Hepatocyte (in vitro differentiated cells): ENCODE measurements at places on chromosomes 6 and 20.

GRCh38 chr20:62411479-62412193, 4.6 kb upstream of the CABLES2 start:
- no peaks in the 10 kb centered on the region for H3K27me3 ChIP-seq
- no peak overlapping the region for H3K4me3 ChIP-seq
- no peaks in the 10 kb centered on the region for H3K36me3 ChIP-seq
- DNase-seq: no peak

DNA sequence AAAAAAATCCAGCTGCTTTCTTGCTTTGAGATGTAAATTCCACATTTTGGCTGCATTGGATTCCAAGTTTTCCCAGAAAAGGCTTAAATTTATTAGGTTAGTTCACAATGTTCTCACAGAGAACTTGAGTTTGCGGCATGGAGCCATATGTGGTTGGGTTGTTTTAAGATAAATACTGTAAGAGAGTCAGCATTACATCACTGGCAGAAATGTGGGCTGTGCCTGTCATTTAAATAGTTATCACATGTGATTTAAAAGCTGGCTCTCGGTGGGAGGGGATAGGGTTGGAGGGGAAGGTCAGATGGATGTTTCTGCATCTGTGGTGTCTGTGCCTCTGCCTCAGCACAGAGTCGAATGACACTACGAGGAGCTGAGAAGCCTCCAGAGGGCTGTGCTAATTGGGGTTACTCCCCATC, 73.8 kb upstream of the SCP2D1 start:
- DNase-seq: peak; percentile 63
- no peaks in the 10 kb centered on the region for H3K36me3 ChIP-seq
- no peaks in the 10 kb centered on the region for H3K27me3 ChIP-seq
- peak overlapping the region; percentile 55 for H3K27ac ChIP-seq

- peak overlapping the region; percentile 29 for H3K27ac ChIP-seq
- H3K27me3 ChIP-seq: no peaks in the 10 kb centered on the region
- no peaks in the 10 kb centered on the region for H3K36me3 ChIP-seq
- H3K4me1 ChIP-seq: peaks cover 27% of the 10 kb centered on the region
Measured at GRCh38 chr6:41739041-41739440, 3.6 kb upstream of the TFEB start.

- H3K4me3 ChIP-seq: no peak overlapping the region
- no peak for DNase-seq
- no peaks in the 10 kb centered on the region for H3K36me3 ChIP-seq
- no peaks in the 10 kb centered on the region for H3K4me1 ChIP-seq
Measured at GRCh38 chr6:42091718-42092023, 41.3 kb downstream of the TAF8 start.

- no peak overlapping the region for H3K27ac ChIP-seq
- H3K27me3 ChIP-seq: no peaks in the 10 kb centered on the region
- H3K4me3 ChIP-seq: no peak overlapping the region
- no peaks in the 10 kb centered on the region for H3K36me3 ChIP-seq
- no peaks in the 10 kb centered on the region for H3K4me1 ChIP-seq
Measured at GRCh38 chr6:163301726-163302635, 112.5 kb upstream of the QKI start.

GRCh38 chr6:90350689-90351554, 54.3 kb upstream of the BACH2 start:
- H3K4me3 ChIP-seq: no peak overlapping the region
- H3K4me1 ChIP-seq: no peaks in the 10 kb centered on the region
- no peak overlapping the region for H3K27ac ChIP-seq
- DNase-seq: no peak

DNA sequence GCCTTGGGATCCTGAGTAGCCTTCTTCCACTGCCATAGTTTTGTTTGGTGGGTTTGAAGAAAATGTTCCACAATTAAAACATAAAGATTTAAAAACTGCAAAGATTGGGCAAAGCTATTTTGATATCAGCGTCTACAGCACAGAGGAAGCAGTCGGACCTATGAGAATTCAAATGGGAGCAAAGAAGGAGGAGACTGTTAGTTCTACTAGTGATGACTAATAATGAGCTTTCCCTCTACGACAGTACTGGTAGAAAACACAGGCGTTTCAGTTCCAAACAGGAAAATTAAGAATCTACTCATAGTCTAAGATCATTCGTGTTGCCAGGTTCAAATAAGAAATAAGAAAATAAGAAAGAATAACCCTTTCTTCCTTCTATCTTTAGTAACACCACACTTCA, 121.2 kb downstream of the INSM1 start:
- no peak overlapping the region for H3K4me3 ChIP-seq
- H3K4me1 ChIP-seq: no peaks in the 10 kb centered on the region
- H3K27me3 ChIP-seq: no peaks in the 10 kb centered on the region
- H3K36me3 ChIP-seq: no peaks in the 10 kb centered on the region
- DNase-seq: no peak

GRCh38 chr6:10626154-10626741, 68.2 kb downstream of the C6orf52 start:
- H3K4me1 ChIP-seq: no peaks in the 10 kb centered on the region
- H3K4me3 ChIP-seq: no peak overlapping the region
- H3K36me3 ChIP-seq: no peaks in the 10 kb centered on the region
- no peaks in the 10 kb centered on the region for H3K27me3 ChIP-seq
- peak; percentile 33 for DNase-seq

DNA sequence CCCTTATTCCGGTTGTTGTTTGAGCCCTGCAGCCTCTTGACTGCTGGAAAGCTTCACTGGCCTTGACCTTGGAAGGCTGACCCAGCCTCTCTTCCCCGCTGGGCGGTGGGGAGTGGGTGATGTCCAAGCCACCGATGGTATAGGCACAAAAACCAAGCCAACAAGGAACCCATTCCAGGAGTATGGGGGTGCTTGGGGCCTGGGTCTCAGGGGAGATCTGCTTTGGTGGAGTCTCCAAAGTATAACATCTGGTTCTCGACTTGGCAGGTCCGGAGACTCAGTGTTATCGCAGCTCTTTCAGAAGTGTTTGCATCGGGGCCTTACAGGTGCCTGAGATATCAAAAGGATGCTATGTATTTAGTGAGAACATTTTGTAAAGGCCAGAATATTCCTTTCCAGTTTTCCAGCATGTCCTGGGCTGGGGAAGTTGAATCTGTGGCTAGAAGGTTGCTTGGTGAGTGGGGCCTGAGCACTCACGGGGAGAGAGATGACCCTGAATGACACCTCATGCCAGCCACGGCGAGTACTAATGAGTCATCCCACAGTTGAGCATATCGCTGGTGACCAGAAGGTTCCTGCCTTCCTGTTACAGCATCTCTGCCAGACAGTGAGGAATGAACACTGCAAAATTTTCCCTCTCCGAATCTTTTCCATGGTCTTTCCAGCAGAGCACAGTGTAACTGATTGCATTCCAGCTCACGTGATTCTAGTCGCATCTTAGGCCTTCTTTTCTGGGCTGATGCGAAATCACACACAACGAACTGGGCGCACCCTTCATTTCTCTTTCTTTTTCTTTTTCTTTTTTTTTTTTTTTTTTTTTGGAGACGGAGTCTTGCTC, 133.9 kb downstream of the ZDHHC14 start:
- H3K27ac ChIP-seq: no peak overlapping the region
- no peak overlapping the region for H3K4me3 ChIP-seq
- peak; percentile 35 for DNase-seq
- no peaks in the 10 kb centered on the region for H3K36me3 ChIP-seq

DNA sequence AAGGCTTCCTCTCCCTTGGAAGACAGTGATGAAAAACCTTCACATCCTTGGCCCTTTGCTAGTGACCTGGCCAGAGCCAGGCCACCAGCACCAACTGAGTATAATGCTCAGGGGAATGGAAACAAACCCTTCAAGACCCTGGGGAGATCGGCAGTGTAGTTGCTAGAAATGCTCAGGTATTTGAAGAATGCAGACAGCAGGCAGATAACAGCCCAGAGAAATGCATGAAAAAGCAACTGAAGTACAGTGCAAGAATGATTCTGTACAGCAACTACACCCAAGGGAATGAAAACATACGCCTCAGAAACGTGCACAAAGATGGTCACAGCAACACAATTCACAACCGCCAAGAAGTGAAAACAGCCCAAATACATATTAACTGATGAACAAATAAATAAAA, 41.1 kb downstream of the PPP1R3G start:
- no peak for DNase-seq
- H3K4me1 ChIP-seq: peaks cover 13% of the 10 kb centered on the region
- H3K4me3 ChIP-seq: no peak overlapping the region

DNA sequence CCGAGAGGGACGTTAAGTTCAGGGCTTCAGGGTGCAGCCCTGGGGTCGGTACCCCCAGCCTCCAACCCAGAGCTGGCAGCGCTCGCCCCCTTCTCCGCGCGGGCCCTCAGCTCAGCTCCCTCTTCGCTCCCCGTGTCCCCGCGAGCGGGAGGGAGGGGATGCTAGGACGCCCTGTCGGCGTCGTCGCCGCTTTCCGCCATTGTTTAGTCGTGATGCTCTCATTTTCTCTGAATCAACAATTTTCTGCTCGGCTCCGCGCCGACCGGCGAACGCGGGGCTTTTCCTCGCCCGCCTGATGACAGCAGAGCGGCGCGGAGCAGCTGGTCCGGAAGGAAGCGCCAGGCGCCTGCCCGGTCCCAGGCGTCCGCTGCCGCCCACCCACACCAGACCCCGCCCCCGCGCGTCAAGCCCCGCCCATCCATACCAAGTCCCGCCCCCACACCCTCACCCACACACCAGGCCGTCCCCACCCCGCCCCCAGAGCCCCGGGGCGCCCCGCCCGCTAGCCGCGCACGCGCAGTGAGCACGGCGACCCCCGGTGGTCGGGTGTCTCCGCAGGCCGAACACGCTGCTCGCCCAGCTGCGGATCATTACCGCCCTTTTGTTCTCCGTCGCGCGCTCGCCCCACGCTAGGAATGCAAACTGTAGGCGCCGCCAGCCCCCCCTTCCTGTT, 50.1 kb upstream of the SLC32A1 start:
- no peaks in the 10 kb centered on the region for H3K36me3 ChIP-seq
- no peaks in the 10 kb centered on the region for H3K4me1 ChIP-seq
- peaks cover 25% of the 10 kb centered on the region for H3K27me3 ChIP-seq
- peak overlapping the region; percentile 54 for H3K4me3 ChIP-seq
- DNase-seq: peak; percentile 85
- no peak overlapping the region for H3K27ac ChIP-seq

DNA sequence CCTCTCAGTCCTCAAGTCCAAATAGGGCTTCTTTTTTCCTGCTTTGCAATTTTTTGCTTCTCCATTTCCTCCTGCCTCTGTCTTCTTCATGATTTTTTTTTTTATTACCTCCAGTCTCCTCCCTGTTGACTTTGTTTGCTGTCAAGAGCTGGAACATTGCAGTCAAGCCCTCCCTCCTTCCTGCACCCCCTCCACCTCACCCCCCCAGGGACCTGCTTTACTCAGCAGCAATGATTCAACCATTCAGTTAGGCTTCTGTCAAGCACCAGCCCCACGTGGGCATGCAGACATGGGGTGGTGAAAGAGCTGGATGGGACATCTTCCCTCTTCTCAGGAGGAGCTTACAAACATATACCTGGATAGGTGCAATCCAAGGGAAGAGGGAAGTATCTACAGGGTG, 142.4 kb downstream of the LRFN2 start:
- no peak overlapping the region for H3K4me3 ChIP-seq
- no peaks in the 10 kb centered on the region for H3K36me3 ChIP-seq
- no peaks in the 10 kb centered on the region for H3K4me1 ChIP-seq
- H3K27me3 ChIP-seq: no peaks in the 10 kb centered on the region

DNA sequence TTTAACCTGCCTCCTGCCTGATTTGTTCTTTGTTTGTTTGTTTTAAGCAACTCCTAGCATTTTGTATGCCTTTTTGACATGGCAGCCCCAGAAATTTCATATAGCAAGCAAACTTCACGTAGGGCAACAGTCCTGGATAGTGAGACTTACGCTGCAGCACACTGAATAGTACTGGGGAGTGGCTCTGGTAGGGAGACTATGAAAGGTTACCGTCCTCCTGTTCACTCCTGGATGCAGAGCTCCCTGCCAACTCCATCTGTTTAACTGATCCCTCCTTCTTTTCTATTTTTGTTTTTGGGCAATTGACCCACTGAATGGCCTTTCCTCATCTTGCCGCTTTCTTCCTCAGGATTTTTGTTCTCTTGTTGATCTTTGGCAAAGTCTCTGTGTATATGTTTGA, 44.5 kb upstream of the BMP6 start:
- no peaks in the 10 kb centered on the region for H3K4me1 ChIP-seq
- H3K27ac ChIP-seq: no peak overlapping the region
- H3K27me3 ChIP-seq: no peaks in the 10 kb centered on the region
- no peak for DNase-seq
- H3K4me3 ChIP-seq: no peak overlapping the region

GRCh38 chr6:39777661-39778060, 14.5 kb upstream of the DAAM2 start:
- no peaks in the 10 kb centered on the region for H3K36me3 ChIP-seq
- H3K27me3 ChIP-seq: no peaks in the 10 kb centered on the region
- peaks cover 12% of the 10 kb centered on the region for H3K4me1 ChIP-seq
- DNase-seq: no peak

GRCh38 chr6:53418288-53418687, 69.5 kb upstream of the ELOVL5 start:
- H3K27ac ChIP-seq: no peak overlapping the region
- DNase-seq: no peak
- no peaks in the 10 kb centered on the region for H3K4me1 ChIP-seq
- no peak overlapping the region for H3K4me3 ChIP-seq
- H3K36me3 ChIP-seq: no peaks in the 10 kb centered on the region

GRCh38 chr6:119467488-119468081, 118.0 kb upstream of the MAN1A1 start:
- no peaks in the 10 kb centered on the region for H3K4me1 ChIP-seq
- no peaks in the 10 kb centered on the region for H3K36me3 ChIP-seq
- no peak for DNase-seq
- no peaks in the 10 kb centered on the region for H3K27me3 ChIP-seq
- no peak overlapping the region for H3K27ac ChIP-seq
- H3K4me3 ChIP-seq: no peak overlapping the region

DNA sequence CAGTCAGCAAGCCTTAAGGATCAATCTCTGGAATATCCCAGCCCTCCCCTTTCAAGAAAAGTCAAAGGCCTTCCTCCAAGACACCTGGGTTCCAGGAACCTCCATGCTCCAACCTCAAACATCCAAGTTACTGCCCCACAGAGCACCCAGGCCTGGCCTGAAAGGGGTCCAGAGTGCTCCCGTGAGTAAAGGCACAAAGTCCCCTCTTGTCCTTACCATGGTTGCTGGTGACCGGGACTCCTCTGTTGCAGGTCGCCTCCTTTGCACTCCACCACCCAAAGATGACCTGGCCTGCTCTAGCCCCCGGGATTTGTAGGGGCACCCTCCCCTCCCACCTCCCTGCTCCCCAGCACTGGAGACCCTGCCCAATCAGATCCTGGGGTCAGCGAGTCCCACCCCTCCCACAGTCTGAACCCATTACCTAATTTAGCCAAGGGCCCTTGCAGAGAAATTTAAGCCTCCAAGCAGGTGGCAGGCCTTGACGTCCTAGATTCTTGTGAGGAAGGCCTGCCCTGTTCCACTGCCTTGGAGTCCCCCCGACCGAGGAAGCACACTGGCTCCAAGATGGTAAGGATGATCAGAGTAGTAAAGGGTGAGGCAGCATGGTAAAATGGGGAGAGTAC, at the start of gene TNNC2:
Gene TNNC2, minus strand, starts transcription at position 283 of the 623 bp plus-strand sequence. Its CDS starts 64 bp downstream, at position 219.
- H3K27ac ChIP-seq: no peak within 1 kb of the TSS
- H3K36me3 ChIP-seq: no peaks in the 10 kb centered on the region
- no peak for DNase-seq
- peaks cover 4% of the 10 kb centered on the region for H3K4me1 ChIP-seq
